Endothelial cell of umbilical vein (primary cell): ENCODE measurements at places on chromosomes 12 and 14. TPM values are rescaled to one million over a fixed set of nuclear protein-coding genes. Genes with fewer than 3 reads are reported as not detected.

NINJ2 gene
- 0.75 and 1.4 TPM in 2 replicates for total RNA-seq

DDX55 gene
- 25.9 and 29.5 TPM in 2 replicates for total RNA-seq

PIANP gene
- 0.14 and 0.55 TPM in 2 replicates for total RNA-seq

TCHP gene
- 24.3 and 26.0 TPM in 2 replicates for total RNA-seq

ALX1 gene
- 2.2 and 3.4 TPM in 2 replicates for total RNA-seq

IL31 gene
- total RNA-seq, result not detected in 2 replicates

TMEM260 gene
- total RNA-seq, result 16.2 and 16.4 TPM in 2 replicates

ZFHX2 gene
- total RNA-seq, result 2.0 and 2.3 TPM in 2 replicates

SERPINA1 gene
- total RNA-seq, result not detected in 2 replicates

KRT74 gene
- not detected in 2 replicates for total RNA-seq

KCNC2 gene
- not detected in 2 replicates for total RNA-seq

KRT85 gene
- total RNA-seq, result not detected in 2 replicates

GALNT16 gene
- 0.49 and 1.0 TPM in 2 replicates for total RNA-seq

OR4N5 gene
- not detected in 2 replicates for total RNA-seq

DNAH10 gene
- 0.31 TPM in 1 of 2 replicates, not detected in the other for total RNA-seq

MIPOL1 gene
- total RNA-seq, result 31.3 and 33.5 TPM in 2 replicates

GALNT9 gene
- 0.73 TPM in 1 of 2 replicates, not detected in the other for total RNA-seq

GDF3 gene
- 4.1 and 5.0 TPM in 2 replicates for total RNA-seq
